Stimulated activated CD4-positive, alpha-beta T cell treated with anti-CD3 and anti-CD28 coated beads, Interleukin-15, amount 100 ng/mL, for 1 hour (primary cell): ENCODE measurements at places on chromosomes 4 and X.

DNA sequence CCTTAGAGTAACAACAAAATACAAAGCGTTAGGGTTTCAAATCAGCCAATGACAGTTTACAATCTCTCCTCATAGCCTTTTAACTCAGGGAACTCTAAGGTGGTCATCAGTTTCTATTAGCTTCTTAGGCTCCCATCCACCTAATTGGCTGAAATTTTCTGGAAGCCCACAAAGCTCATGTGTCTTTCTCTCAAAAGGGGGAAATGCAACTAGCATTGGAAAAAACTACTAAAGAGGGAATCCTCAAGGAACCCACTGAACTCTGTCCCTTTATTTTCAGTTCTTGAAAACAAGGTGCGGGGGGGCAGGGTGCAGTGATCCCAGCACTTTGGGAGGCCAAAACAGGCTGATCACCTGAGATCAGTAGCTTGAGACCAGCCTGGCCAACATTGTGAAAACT is 56.4 kb downstream of the PDGFC start:
- DNase-seq = no peak

GRCh38 chrX:15359701-15360100 is 24.4 kb upstream of the PIGA start:
- no peak for DNase-seq

GRCh38 chrX:153726286-153727122 is 1.8 kb downstream of the ABCD1 start:
- no peak for DNase-seq

GRCh38 chr4:153620352-153620751 is 63.7 kb upstream of the TLR2 start:
- no peak for DNase-seq

GRCh38 chrX:40945361-40945713 is 139.9 kb upstream of the USP9X start:
- DNase-seq = no peak

DNA sequence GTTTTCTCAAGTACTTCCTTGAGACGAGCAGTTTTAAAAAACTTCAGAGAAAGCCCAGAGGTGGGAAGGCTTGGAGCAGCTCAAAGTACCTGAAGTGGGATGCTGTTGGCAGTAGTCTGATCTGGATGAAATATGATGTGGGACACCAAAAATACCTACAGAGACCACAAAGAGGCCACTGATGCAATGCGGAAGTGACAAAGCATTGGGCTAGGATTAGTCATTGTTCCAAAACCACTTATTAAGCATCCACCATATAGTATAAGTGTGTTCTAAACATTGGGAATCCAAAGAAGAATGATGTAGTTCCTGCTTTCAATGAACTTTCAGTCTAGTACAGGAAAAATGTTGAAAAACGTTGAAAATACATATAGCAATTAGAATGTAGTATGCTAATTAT is 386.1 kb upstream of the CNKSR2 start:
- DNase-seq = no peak

GRCh38 chr4:102823897-102824296 is 3.5 kb downstream of the UBE2D3 start:
- no peak for DNase-seq

GRCh38 chr4:147730333-147730732 is 1.6 kb upstream of the ARHGAP10 start:
- no peak for DNase-seq

DNA sequence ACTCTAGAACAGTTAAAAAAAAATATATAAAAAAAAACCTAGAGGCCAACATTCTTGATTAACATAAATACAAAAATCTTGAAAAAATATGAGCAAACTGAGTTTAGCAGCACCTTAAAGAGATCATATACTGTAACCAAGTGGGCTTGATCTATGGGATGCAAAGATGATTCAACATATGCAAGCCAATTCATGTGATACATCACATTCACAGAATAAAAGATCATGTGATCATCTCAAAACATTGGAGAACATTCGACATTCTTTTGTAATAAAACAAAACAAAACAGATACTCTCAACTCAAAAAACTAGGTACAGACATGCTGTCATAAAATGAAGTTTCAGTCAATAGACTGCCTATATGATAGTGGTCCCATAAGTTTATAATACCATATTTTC is 165.4 kb upstream of the NDST4 start:
- no peak for DNase-seq

DNA sequence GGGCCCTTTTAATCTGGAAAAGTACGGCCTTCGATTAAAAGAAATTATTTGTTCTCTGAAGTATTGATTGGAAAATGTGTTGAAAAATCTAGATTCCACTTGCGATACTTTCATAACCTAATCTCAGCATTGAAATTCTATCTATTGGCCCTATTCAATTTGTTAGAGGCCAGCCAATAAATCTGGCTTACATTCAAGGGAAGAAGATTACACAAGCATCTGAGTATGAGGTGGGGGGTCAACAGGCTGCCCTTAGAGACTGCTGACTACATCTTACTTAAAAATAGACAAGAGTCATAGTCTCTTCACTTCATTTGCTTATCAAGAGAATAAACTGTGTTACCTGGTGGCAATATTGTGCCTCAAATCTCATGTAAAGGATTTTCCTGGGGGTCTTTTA is 248.0 kb upstream of the KCNIP4 start:
- DNase-seq = no peak
